ENCODE measurements at places on chromosomes 2 and 18. TPM values are rescaled to one million over a fixed set of nuclear protein-coding genes. Genes with fewer than 3 reads are reported as not detected.

MYCN gene
- total RNA-seq: not detected

YES1 gene
- total RNA-seq: 21.9 TPM

TM4SF20 gene
- total RNA-seq: 9.9 TPM

ZNF396 gene
- total RNA-seq: 0.71 TPM

ZNF236 gene
- 2.5 TPM for total RNA-seq

ANKRD62 gene
- not detected for total RNA-seq

PPIL3 gene
- total RNA-seq: 32.1 TPM

PSME4 gene
- 46.4 TPM for total RNA-seq

SPEG gene
- 5.4 TPM for total RNA-seq

SIGLEC15 gene
- total RNA-seq: not detected

SH3RF3 gene
- 0.50 TPM for total RNA-seq

SPATA3 gene
- not detected for total RNA-seq

AKAIN1 gene
- total RNA-seq: not detected

SIX3 gene
- 0.39 TPM for total RNA-seq

GKN2 gene
- total RNA-seq: 3.5 TPM

NTSR2 gene
- total RNA-seq: not detected

CROCC2 gene
- not detected for total RNA-seq

INHBB gene
- total RNA-seq: 22.9 TPM

PLGLB2 gene
- total RNA-seq: not detected

ALK gene
- not detected for total RNA-seq

GATA6 gene
- total RNA-seq: 1.7 TPM

SFT2D3 gene
- 5.4 TPM for total RNA-seq

SERPINB4 gene
- 0.07 TPM for total RNA-seq

LYPD1 gene
- total RNA-seq: 14.4 TPM

ITGB6 gene
- 0.72 TPM for total RNA-seq

HNMT gene
- total RNA-seq: 0.96 TPM

KCNJ3 gene
- not detected for total RNA-seq

ALLC gene
- not detected for total RNA-seq

GALNT13 gene
- total RNA-seq: 10.7 TPM

SF3B6 gene
- 180 TPM for total RNA-seq

APOB gene
- 0.23 TPM for total RNA-seq

CTNNA2 gene
- total RNA-seq: 0.14 TPM

STON1 gene
- total RNA-seq: 0.38 TPM

HOXD3 gene
- not detected for total RNA-seq

IL36G gene
- not detected for total RNA-seq

CCDC141 gene
- total RNA-seq: not detected

Data from A549 treated with GW870086 at 1 μM for 4 hours (cell line).